ENCODE measurements at places on chromosomes 2 and 18. TPM values are rescaled to one million over a fixed set of nuclear protein-coding genes. Genes with fewer than 3 reads are reported as not detected.
A peak's percentile ranks its signal among the peaks of the same experiment; 100 is the strongest.

C1GALT1C1L gene
- not detected for total RNA-seq

TLX2 gene
- total RNA-seq = not detected

NYAP2 gene
- total RNA-seq = not detected

CCDC138 gene
- total RNA-seq = 6.6 TPM

GRCh38 chr2:224024270-224024669, 14.8 kb downstream of the SERPINE2 start:
- H3K4me3 ChIP-seq = no peak overlapping the region
- no peaks in the 10 kb centered on the region for H3K4me1 ChIP-seq
- no peaks in the 10 kb centered on the region for H3K27me3 ChIP-seq

DNA sequence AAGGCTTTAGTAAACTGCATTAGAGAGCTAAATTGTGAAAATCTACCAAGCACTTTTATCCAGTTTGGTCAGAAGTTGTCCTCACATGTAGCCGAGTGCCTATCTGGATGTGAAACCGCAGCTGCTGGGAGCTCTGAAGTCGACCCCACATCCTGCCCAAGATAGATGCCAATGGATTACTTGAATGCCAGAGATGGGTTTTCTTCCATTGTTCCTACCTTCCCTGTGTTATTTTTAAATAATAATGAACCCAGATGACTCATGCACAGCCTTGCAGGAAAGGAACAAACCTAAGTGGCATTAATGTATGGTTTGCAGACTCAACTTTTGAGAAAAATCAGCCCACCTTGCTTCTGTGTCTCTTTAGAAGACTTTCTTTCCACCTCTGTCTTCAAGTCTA, 408.5 kb downstream of the FBXO15 start:
- no peaks in the 10 kb centered on the region for H3K27me3 ChIP-seq
- no peak overlapping the region for H3K27ac ChIP-seq
- no peak for DNase-seq
- no peak overlapping the region for H3K4me3 ChIP-seq

- no peaks in the 10 kb centered on the region for H3K27me3 ChIP-seq
- peak; percentile 22 for DNase-seq
- H3K4me1 ChIP-seq = no peaks in the 10 kb centered on the region
- no peak overlapping the region for H3K4me3 ChIP-seq
- no peaks in the 10 kb centered on the region for H3K36me3 ChIP-seq
Measured at GRCh38 chr2:144426981-144427479, 92.9 kb downstream of the ZEB2 start.

DNA sequence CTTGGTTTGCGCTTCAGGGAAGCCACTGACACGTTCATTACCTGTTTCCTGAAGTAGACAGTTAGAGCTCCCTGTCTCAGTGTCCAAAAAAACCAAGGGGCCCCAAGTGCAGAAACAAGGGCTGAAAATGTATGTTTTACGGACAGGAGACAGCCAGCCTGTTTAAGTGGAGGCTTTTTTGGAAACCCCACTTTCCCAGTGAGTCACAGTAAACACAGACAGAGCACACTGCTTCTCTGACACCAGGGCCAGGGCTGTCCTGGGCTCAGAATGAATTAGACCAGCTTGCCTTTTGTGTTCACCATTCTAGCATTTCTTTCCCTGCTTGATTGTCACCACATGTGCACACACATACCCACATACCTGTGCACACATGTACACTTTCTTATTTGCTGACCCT, 128.6 kb downstream of the SH3RF3 start:
- no peak overlapping the region for H3K27ac ChIP-seq
- H3K36me3 ChIP-seq = no peaks in the 10 kb centered on the region
- no peak for DNase-seq
- H3K4me1 ChIP-seq = peaks cover 9% of the 10 kb centered on the region

DNA sequence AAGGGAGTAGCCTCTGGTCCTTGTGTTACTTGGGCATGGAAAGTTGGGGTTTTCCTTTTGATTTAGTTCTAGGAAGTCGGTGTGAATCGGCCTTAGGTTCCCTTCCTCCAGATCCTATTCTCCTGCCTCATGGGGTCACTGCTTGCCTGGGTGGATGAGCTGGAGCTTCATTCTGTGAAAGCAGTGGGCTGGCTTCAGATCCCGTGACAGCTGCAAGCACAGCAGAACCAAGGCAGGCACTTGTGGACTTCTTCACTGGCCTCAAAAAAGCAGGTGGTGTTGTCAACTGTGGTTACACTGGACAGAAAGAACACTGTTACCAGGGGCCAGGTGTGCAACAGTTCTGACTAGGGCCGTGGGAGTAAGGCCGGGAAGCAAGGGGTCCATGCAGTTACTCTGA, 243.4 kb downstream of the LDLRAD4 start:
- no peak overlapping the region for H3K27ac ChIP-seq
- no peak overlapping the region for H3K4me3 ChIP-seq
- no peaks in the 10 kb centered on the region for H3K4me1 ChIP-seq
- no peaks in the 10 kb centered on the region for H3K36me3 ChIP-seq
- no peaks in the 10 kb centered on the region for H3K27me3 ChIP-seq

GRCh38 chr2:6043238-6043637, 351.1 kb downstream of the SOX11 start:
- H3K27me3 ChIP-seq = no peaks in the 10 kb centered on the region
- DNase-seq = no peak
- H3K27ac ChIP-seq = no peak overlapping the region
- no peak overlapping the region for H3K4me3 ChIP-seq

- no peaks in the 10 kb centered on the region for H3K4me1 ChIP-seq
- H3K36me3 ChIP-seq = no peaks in the 10 kb centered on the region
- no peak for DNase-seq
- no peaks in the 10 kb centered on the region for H3K27me3 ChIP-seq
Measured at GRCh38 chr18:45976566-45976965, 9.4 kb upstream of the EPG5 start.

- DNase-seq = no peak
- no peak overlapping the region for H3K4me3 ChIP-seq
- H3K4me1 ChIP-seq = peaks cover 45% of the 10 kb centered on the region
- H3K27ac ChIP-seq = no peak overlapping the region
- H3K36me3 ChIP-seq = no peaks in the 10 kb centered on the region
- no peaks in the 10 kb centered on the region for H3K27me3 ChIP-seq
Measured at GRCh38 chr18:9173770-9174233, 37.2 kb downstream of the ANKRD12 start.

DNA sequence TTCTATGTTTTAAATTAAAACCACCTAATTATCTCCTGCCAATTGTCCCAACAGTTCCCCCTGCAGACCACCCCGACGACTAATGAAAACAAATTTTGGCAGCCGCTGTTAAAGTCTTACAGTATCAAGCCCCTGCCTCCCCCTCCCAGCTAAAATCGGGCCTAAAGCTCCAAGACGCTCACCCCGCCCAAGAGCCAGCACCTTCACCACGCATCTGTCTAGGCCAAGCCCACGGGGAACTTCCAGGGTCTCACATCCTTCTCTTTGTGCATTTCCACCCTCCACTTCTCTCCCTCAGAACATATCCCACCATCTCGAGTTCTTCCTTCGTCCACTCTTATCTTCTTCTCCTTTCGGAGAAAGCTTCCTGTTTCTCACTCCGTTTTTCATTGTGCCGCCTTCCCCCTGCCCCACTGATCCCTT, 445 bp downstream of the PRPF40A start:
- H3K4me1 ChIP-seq = peaks cover 16% of the 10 kb centered on the region
- H3K36me3 ChIP-seq = peaks cover 5% of the 10 kb centered on the region
- H3K27ac ChIP-seq = peak overlapping the region; percentile 17
- no peaks in the 10 kb centered on the region for H3K27me3 ChIP-seq

GRCh38 chr18:12478269-12479047, 70.7 kb downstream of the PRELID3A start:
- H3K27me3 ChIP-seq = no peaks in the 10 kb centered on the region
- DNase-seq = no peak
- H3K4me3 ChIP-seq = no peak overlapping the region
- H3K27ac ChIP-seq = no peak overlapping the region

DNA sequence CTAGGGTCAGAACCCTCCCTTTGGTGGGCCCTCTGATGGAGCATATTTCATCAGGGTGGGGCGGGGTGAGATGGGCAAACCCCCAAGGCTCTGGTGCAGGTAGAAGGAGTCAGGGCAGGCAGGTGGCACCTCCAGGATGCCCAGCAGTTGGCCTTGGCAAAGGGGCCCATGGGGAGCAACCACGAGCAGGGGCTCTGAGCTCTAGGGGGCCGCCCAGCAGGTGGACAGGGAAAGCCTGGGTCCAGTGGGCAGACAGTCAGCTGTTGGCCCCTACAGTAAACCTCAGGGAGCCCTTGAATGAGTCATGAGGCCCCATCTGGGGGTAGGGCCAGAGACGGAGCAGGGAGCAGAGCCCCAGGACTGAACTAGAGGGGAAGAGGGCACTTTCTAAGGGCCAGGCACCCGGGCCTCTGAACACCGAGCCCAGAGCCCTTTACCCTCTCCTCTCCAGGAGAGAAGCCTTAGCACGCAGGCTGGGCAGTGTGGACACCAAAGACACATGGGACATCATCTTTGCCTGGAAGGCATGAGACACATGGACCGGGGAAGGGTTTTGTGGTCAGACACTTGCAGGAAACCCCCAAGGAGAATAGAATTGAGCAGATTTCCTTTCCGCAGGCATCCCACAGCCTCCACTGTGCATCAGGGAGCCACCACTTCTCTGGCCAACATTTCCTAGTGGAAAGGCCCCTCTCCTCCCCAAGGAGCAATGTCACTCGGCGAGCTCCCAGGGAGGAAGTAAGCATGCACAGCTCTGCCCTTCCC, 257.3 kb downstream of the GLI2 start:
- H3K4me3 ChIP-seq = no peak overlapping the region
- no peaks in the 10 kb centered on the region for H3K27me3 ChIP-seq

DNA sequence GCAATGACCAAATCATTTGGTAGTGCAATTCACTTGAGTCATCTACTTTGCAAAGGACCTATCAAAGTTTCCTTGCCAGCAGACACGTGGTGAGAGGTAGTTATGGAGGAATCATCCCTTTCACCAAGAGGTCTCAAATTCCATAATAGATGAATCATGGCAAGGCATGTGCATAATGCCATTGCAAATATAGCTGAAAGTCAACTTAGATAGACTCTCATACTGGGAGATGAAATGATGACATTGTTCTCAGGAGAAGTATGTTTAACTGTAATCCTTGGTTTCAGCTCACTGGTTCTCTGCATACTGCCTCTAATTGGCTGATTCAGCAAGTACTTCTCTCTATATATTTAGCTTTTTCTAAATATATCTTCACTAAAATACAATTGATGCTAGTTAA, 57.2 kb downstream of the CALCRL start:
- no peaks in the 10 kb centered on the region for H3K27me3 ChIP-seq
- no peak overlapping the region for H3K27ac ChIP-seq
- H3K36me3 ChIP-seq = no peaks in the 10 kb centered on the region
- no peak for DNase-seq
- no peak overlapping the region for H3K4me3 ChIP-seq

GRCh38 chr2:64838817-64839216, 150.4 kb upstream of the SLC1A4 start:
- no peaks in the 10 kb centered on the region for H3K27me3 ChIP-seq
- no peaks in the 10 kb centered on the region for H3K36me3 ChIP-seq
- H3K27ac ChIP-seq = no peak overlapping the region
- peaks cover 6% of the 10 kb centered on the region for H3K4me1 ChIP-seq
- H3K4me3 ChIP-seq = no peak overlapping the region

DNA sequence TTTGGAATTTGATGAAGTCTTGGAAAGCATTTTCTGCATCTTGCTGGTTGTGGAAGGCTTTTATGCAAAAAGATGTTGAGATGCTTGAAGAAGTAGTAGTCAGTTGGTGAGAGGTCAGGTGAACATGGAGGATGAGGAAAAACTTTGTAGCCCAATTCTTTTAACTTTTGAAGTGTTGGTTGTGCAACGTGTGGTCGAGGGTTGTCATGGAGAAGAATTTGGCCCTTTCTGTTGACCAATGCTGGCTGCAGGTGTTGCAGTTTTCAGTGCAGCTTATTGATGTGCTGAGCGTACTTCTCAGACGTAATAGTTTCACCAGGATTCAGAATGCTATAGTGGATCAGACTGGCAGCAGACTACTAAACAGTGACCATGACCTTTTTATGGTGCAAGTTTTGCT, 508.4 kb upstream of the MAP2 start:
- H3K36me3 ChIP-seq = no peaks in the 10 kb centered on the region
- H3K4me3 ChIP-seq = no peak overlapping the region
- no peak overlapping the region for H3K27ac ChIP-seq
- no peak for DNase-seq
